ENCODE measurements at places on chromosomes 6 and 20.
A peak's percentile ranks its signal among the peaks of the same experiment; 100 is the strongest.

- DNase-seq: peak; percentile 94
These were observed 18.1 kb upstream of the CEBPB start for GRCh38 chr20:50172347-50173013.

GRCh38 chr20:58668901-58669286 is 17.8 kb downstream of the STX16 start:
- DNase-seq: no peak

GRCh38 chr20:62436692-62437091 is 9.4 kb upstream of the RBBP8NL start:
- DNase-seq: no peak

GRCh38 chr20:44188752-44189151 is 1.8 kb upstream of the JPH2 start:
- peak; percentile 26 for DNase-seq

- no peak for DNase-seq
These were observed 30.5 kb downstream of the CDKAL1 start for GRCh38 chr6:20564777-20565176.

GRCh38 chr6:39330476-39330875 is 8.0 kb upstream of the KCNK16 start:
- peak; percentile 57 for DNase-seq

DNA sequence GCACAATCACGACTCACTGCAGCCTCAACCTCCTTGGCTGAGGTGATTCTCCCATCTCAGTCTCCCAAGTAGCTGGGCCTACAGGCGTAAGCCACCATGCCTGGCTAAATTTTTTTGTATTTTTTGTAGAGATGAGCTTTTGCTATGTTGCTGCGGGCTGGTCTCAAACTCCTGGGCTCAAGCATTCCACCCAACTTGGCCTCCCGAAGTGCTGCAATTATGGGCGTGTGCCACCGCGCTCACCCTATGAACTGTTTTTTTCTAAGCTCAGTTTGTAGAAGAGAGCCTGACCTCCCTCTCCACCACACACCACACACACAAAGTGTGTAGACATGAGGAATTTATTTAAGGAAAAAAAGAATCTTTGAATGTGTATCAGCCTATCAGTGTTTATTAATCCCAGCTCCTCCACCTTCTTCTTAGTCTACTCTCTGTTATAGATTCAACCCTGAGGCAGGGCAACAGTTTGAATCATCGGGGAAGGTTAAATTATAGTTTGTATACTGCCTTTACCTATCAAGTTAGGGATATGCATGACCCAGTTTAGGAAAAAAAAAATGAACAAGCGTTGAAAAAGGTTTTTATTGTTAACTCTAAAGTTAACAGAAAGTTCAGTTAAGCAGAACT is 74.1 kb downstream of the PLEKHG1 start:
- no peak for DNase-seq

- DNase-seq: no peak
These were observed 2.6 kb upstream of the DEF6 start for GRCh38 chr6:35295036-35295435.

DNA sequence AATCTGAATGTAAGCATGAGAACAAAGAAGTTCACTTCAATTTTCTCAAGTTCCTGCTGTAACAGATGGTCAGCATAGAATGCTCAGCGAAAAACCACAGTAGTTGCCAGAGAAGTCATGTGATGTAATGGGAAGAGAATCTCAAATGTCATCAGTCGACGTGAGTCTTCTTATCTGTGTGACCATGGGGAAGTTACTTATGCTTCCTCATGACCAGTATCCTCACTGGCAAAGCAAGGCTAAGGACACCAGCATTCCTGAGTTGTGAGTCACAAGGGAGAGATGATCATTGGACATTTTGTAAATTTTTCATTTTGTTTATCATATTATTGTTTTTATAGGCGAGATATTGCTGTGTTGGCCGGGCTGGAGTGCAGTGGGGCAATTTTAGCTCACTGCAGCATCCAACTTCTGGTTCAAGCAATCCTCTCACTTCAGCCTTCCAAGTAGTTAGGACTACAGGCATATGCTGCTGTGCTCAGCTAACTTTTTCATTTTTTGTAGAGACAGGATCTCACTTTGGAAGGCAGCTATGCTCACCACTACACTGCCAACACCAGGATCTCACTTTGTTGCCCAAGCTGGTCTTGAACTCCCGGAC is 21.9 kb downstream of the SGK1 start:
- DNase-seq: no peak

DNA sequence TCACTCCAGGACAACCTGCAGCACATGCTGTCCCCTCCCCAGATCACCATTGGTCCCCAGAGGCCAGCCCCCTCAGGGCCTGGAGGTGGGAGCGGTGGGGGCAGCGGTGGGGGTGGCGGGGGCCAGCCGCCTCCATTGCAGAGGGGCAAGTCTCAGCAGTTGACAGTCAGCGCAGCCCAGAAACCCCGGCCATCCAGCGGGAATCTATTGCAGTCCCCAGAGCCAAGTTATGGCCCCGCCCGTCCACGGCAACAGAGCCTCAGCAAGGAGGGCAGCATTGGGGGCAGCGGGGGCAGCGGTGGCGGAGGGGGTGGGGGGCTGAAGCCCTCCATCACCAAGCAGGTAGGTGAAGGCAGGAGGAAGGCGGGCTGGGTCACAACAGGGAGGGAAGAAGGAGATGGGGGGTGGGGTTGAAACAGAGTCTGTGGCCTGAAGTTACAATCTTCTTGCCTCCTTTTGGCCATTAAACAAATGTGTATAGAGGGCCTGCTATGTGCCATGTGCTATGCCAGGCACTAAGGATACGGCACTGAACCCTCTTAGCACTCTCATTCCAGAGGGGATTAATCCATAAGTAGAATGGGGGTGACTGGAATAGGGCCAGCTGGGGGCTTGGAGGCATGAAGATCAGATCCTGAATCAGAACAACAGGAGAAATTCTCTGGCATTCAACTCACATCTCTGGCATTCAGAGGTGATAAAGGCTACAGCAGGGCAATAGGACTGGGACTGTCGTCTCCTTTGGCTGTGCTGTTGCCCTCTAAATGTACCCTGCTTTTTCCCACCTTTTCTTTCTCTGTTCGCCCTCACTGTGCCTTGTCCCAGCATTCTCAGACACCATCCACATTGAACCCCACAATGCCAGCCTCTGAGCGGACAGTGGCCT is 10.5 kb upstream of the ZBTB9 start:
- no peak for DNase-seq

- DNase-seq: no peak
These were observed 19.8 kb upstream of the LMBRD1 start for GRCh38 chr6:69816569-69816968.

DNA sequence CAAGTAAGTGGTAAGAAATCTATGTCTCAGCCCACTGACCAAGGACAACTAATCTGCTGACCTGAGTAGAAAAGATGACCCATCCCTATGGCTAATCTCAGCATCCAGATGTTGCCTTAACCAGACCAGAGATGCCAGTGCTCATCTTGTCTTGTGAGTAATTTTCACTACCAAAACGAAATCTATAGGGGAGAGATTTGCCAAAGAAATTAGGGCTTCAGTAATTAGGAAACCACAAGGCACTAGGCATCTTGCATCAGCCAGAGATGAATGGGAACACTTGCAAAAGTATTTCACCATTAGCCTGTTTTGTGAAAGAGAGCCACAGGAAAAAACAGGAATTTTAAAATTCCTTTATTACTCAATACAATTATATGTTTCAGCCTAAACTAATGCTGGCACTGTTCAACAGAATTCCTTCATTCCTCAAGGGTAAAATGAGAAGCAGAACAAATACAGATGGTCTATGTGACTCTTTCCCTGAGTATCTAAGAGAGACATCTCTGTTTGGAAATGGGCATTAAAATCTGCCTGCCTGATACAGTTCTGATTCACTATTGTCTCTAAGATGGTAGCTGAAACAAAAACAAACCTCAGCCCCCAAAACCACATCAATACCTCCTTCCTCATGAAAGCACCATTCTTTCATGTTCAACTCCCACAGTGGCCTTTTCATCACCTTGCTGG is 87.8 kb downstream of the GMDS start:
- DNase-seq: no peak

GRCh38 chr6:5936631-5937030 is 70.1 kb downstream of the NRN1 start:
- no peak for DNase-seq

DNA sequence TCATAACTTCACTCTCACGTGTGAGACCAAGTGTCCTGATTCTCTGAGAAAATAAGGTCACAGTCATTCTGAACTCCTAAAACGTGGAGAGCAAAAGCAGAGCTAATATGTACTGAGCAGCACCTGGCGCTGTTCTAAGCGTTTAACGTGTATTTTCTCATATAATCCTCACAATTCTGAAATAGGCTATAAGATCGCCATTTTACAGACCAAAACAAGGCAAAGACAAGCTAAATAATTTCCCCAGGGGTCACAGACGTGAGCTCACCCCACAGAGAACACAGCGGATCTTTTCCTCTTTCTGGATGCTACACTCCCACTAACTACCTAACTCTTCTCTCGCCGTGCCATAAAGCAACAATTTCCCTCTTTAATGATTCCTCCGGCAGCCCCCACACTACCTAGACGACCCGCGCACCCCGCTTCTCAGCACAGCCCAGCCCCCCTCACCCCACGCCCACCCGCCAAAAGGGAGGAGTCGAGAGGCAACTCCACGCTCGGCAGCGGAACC is 636 bp downstream of the SUPT3H start:
- no peak for DNase-seq

DNA sequence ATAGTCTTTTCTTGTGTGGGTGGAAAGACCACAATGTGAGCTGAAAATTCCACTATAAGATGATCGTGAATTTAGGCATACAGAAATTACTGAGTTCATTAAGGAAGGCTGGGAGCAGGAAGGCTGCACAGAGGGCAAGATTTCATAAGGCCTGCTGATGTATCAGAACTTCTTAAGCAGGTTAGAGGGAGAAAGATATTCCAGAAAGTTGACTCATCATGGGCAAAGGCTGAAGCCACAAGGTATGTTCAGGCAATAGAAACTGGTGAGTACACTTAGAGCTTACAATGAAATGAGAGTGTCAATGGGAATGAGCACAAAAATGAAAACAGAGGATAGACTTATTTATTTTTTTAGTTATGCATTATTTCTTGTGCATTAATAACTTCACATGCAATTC is 618.6 kb downstream of the CBLN4 start:
- no peak for DNase-seq

DNA sequence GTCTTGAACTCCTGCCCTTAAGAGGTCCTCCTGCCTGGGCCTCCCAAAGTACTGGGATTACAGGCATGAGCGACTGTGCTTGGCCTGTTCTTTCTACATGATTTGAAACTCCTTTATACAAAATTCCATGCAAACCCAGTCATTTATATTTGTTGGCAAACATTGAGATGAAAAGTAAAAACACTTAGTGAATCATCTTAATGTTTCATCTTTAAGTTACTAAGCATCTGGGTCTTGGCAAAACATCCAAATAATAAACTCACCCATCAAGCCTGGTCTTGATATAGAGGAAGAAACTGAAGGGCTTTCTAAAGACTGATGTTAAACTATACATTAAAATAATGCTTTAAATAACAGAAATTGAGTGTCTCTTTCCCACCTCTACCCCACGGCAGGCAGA is 95.1 kb downstream of the FUT9 start:
- DNase-seq: no peak

GRCh38 chr6:40022867-40023266 is 88.6 kb upstream of the MOCS1 start:
- DNase-seq: no peak

GRCh38 chr20:10430000-10430466 is 4.0 kb downstream of the MKKS start:
- DNase-seq: no peak

DNA sequence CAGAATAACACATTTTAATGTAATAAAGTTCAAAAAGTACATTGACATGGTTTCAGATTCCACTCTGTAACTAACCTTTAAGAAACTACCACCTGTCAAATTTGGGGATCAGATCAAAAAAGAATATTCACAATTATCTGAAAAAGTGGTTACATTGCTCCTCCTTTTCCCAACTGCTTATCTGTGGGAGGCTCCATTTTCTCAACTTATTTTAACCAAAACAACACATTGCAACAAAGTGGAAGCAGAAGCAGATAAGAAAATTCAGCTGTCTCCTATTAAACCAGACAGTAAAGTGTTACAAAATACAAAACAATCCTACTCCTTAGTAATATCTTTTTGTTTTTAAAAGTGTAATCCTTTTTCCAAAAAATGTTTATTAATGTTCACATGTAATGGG is 61.4 kb downstream of the PDSS2 start:
- no peak for DNase-seq

- DNase-seq: no peak
These were observed 91.8 kb downstream of the NOL4L start for GRCh38 chr20:32493356-32493755.

GRCh38 chr6:131459005-131459404 is 114.0 kb upstream of the ARG1 start:
- no peak for DNase-seq

DNA sequence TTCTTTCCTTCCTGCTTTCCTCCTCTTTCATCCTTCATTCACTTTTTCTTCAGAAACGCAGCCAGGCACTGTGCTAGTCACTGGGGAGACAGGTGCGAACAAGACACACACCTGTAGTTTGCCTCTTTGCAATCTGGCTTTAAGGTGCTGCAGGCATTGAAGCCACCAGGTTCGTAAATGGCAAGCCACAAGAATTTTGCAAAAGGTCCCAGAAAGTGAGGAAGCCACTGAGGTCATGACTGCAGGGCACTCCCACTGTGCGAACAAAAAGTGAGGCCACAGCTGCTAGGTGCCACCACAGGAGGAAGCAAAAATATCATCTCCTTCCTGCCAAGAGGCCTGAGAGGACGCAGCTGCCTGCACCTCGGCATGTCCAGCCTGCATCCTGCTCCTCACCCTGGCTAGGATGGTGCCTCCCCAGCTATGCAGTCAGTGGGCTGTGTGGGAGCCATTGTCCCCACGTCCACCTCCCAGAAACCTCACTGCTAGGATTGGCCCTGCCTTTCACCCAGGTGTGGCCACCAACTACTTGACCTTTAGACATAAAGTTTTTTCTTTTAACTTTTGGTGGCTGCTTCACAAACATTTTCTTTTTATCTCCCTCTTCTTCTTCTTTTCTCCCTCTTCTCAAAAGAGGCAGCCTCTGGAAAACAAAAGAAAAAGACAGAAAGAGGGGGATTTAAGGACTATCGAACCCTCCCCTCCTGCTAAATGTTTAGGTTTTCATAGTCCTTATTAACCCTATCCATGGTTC is 230.8 kb downstream of the BCAS1 start:
- DNase-seq: peak; percentile 52

DNA sequence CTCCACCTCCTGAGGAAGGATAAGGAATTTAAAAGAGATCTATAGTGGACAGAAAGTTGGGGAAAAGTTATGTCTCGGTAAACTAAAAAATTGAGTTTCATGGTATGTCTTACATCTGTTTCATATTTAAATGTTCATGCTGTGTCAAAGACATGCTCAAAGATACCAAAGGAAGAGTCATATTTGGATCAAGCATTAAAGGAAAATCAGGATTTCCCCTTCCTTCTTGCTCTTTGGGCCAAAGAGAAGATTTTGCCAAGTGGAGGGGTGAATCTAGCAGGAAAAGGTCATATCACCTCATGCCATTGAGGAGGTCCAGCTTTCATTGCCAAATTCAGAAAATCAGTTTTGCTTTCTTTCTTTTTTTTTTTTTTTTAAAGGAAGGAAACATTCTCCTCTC is 192.4 kb downstream of the OGFRL1 start:
- DNase-seq: no peak

All from stomach (tissue), 19 donors.